Esophagus mucosa (tissue), 1 donor: ENCODE measurements at places on chromosomes 7 and 10. TPM values are rescaled to one million over a fixed set of nuclear protein-coding genes. Genes with fewer than 3 reads are reported as not detected.

SPDYE9 gene
- total RNA-seq, result not detected

MYH16 gene
- not detected for total RNA-seq

ANKRD30A gene
- not detected for total RNA-seq

UCMA gene
- not detected for total RNA-seq

DNA sequence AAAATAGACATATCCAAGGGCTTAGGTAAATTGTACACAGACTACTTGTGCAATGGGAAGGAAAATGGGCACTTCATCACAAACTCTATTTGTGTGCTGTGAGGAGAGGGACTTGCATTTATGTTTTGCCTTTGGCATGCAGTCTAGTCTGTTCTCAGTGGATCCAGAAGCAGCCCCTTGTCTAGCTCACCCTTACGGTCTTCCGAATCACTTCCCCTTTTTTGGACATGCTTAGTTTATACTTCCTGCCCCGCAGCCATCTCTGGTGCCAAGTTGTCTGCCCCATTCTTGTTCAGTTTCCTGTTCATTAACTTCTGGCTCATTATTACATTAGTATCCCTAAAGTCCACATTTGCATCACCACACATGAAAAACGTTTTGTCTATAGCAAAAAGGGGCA lies 161.6 kb downstream of the NRCAM start:
- ATAC-seq, result peak; percentile 40

DNA sequence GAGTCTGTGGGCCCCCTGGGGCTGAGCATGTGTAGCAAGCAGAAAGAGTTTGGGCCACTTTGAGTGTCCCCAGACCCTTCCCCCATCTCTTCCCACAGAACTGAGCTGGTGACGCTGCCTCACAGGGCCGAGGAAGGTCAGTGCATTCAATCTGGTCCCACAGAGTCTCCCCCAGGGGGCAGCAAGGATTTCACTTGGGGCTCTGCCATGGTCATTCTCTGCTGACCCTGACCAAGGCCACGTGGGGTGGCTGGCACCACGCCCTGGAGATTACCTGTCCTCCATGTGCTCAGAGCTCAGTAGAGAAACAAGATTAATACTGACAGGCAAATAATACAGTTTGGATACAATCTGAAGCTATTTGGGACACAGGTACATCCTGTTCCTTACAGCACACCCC lies 30.2 kb downstream of the ADRA2A start:
- ATAC-seq, result no peak

DNA sequence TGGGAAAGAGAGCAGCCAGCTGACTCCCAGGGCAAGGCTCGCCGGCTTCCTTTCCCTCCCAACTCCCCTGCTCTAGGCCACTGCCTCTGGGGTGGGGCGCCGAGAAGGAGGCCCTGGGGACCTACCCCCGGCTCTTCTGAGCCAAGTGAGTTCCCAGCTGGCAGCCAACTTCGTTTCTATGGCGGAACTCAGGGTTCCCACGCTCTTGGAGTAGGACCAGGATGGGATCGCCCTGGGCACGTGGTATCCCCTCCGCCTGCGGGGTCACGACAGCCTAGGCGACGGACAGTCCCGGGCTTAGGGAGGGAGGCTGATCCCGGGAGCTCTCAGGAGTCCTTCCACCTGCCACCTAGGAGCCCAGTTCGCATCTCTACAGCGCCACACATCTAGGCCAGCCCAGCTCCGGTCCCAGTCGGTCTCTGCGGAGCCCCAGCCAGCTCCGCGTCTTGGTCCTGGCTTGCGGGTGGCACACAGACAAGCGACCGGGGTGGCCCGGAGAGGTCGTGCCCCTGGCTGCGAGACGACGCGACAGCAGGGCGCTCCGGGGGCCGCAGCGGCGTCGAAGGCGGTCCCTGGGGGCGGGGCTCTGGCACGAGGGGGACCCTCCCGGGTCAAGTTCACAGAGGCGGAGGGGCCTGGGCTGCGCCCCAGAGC lies 20.5 kb upstream of the GATA3 start:
- ATAC-seq, result no peak

DNA sequence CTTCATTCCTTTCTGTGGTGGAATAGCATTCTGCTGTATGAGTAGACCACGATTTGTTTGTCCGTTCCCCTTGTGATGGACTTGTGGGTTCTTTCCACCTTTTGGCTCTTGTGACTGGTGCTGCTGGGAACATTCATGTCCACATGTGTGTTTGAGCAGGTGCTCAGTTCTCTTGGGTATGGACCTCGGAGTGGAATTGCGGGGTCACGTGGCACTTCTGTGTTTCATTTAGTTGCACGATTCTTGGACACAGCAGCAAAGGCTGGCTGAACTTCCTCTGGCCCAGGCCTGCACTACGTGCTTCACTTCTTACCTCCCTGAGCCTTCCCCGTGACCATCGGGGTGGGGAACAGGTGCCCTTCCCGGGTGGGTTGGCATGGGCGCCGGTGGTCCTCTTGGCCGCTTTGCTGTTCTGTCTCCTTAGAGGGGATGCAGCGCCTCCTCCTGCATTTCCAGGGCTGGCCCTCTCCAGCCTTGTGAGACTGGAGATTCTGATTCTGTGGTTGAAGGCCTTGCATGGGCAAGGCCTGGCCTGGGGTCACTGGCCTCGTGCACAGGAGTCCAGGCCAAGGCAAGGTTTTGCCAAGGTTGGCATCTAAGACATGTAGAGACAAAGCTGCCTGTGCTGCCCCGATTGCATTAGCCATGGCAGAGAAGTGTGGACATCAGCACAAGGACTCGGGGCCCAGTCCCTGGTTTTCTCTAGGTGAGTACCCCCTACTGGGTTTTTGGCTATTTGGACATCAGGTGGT lies 25.1 kb downstream of the DOCK1 start:
- ATAC-seq, result no peak

DNA sequence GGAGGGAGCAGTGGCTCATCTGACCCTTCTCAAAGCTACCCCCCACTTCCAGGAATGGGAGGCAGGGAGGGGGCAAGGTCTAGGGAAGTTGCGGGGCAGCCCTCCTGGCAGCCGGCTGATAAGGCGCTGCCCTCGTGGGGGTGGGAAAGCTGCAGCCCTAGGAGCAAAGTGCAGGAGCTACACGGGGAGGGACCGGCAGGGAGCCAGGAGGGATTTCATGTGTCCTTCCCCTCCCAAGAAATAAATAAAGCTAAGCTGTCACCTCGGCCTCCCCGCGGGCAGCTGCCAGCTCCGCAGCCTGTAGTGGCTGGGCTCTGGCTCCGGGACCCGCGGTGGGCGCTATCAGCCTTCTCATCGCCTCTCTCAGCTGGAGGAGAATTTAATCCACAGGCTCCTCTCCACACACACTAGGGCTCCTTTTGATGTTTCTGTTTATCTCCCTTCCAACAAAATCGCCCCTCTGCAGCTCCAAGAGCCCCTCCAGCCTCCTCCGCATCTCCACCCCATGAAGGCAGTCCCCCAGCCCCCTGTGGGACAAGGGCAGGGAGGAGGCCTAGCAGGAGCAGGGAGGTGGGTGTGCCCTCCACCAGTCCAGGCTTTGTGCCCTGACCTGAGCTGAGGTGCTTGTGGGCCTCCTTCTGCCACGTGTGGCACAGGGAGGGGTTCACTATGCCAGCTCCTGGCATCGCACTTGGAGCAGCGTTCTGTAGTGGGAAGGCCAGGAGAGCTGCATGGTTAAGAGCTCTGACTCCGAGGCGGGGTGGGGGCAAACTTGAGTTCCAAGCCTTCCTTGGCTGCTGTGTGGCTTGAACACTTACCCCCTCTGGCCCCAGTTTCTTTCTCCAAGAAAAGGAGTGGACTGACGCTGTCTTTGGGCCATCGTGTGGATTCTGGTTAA lies 80.5 kb downstream of the C10orf105 start:
- ATAC-seq, result no peak

GRCh38 chr10:104293781-104294321 lies 24.9 kb downstream of the GSTO2 start:
- no peak for ATAC-seq

DNA sequence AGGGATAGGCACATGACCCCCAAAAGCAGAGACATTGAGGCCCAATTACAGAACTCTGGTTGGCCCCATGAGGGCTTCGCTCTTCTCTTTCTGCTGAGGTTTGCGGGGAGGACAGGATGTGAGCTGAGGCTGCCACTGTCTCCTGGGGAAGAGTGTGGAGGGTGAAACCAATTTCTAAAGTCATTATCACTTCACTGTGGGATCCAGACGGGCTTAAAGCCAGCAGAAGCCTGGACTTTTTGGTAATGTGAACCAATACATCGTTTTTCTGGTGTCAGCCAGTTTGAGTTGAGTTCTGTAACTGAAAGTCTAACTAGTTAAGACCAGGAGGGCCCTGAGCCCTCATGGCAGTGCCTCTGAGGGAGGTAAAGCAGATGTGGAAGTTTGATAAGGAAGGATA lies 163.0 kb downstream of the MYOF start:
- ATAC-seq, result no peak

GRCh38 chr10:97757471-97757870 lies 14.3 kb downstream of the SFRP5 start:
- no peak for ATAC-seq

DNA sequence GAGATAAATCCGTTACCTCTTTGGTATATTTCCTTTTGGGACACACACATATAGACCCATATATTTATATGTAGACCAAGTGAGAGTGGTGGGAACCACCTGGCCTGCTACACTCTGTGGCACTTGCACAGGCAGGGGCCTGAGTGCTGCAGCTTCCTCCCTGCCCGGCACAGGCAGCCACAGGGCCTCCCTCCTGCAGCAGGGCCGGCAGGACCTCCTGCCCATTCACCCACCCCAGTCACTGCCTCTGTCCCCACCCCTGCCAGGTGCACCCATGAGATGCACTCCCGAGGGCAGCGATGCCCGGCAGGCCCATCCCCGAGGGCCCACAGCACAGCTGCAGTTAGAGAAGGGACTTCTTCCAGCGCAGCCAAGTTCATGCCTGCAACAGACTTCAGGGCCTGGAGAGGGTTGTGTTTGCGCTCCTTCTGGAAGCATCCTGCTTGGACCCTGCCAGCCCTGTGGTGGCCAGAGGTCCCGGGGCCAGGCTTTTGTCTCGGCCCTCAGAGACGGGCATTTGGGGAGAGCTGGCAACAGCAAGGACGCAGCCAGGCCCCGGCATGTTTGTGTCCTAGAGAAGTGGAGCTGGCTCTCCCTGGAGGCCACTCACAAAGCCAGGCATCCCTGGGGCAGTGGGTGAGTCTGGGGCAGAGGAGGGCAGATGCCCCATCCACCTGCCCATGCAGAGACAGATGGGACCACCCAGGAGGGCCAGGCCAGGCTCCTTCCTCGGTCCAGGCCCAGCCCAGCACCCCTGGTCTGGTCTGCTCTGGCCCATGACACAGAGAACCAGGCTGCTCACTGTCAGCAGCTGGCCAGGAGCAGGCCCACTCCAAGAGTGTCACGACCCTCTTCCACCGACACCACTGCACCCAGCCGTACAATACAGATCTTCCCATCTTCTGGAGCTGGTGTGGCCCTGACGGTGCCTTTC lies 41.4 kb downstream of the PWWP2B start:
- ATAC-seq, result no peak

- ATAC-seq, result no peak
Observed at GRCh38 chr7:111763221-111763801, 201.0 kb upstream of the IMMP2L start.

- ATAC-seq, result no peak
Observed at GRCh38 chr10:88826388-88826787, 23.9 kb downstream of the LIPM start.

DNA sequence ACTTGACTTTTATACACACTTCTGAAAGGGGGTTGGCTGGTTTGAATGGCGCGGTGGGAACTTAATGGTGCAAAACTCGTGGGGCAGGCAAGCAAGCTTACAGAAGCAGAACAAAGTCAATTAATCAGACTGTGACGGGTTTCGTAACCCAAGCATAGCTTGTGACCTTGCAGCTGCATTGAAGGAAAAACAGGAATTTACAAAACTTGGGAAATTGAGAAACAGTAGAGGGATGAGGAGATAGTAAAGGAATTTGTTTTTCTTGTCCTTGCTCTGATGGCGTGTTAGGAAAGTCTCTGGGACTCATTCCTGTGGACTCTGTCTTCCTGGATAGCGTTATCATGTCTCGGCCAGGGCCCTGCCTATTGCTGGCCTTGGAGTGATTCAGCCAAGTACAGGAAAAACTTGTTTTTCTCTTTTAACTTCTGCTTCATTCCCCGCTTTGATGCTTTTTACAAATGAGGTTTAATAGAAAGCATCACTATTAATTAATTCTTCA lies 220.0 kb upstream of the KCND2 start:
- peak; percentile 67 for ATAC-seq

GRCh38 chr7:115252461-115252860 lies 330.6 kb downstream of the MDFIC start:
- no peak for ATAC-seq

- no peak for ATAC-seq
Observed at GRCh38 chr10:15585303-15585715, 134.4 kb downstream of the ITGA8 start.

- no peak for ATAC-seq
Observed at GRCh38 chr7:85292908-85293576, 106.2 kb upstream of the SEMA3D start.

GRCh38 chr10:28248092-28248491 lies 54.8 kb downstream of the MPP7 start:
- ATAC-seq, result peak; percentile 87
